ENCODE measurements at places on chromosomes 1 and 21.
A peak's percentile ranks its signal among the peaks of the same experiment; 100 is the strongest.

GRCh38 chr1:152519851-152520250, 5.6 kb downstream of the CRCT1 start:
- DNase-seq = no peak

DNA sequence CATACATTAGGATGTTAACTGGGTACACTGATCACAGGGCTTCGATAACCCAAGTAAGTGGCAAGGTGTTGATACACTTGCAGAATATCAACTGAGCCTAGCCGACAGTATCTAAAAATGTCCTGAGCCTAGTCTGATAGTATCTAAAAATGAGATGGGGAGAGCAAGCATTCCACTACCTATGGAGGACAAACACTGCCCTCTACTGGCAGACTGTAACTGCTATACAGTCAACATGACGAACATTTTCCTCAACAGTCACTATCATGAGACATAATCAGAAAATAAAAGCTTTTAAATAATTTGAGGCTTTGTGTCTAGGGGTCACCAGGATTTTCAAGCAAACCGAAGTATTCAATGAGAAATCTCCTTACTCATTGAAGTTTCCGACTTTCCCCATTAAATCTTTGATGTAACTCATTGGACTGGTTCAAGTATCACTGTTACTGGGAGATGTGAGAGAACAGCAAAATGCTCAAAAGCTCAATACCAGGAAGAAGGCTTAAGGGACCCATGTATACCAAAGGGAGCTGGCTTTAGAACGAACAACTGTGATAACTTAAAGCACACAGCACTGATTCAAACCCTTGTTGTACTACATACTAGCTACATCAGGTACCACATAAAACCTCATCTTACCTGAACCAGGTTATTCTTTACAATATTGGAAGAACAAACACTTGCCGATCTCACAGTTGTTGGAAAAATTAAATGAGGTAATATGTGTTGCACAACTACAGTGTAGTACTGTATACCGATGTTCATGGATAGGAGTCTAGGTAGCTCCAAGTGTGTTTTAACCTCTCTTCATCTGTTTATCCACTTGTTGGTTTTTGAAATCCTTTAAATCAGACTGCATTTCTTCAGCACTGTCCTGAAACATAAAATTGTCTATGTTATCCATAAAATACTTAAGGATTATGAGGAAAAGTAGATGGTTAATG, 31.1 kb upstream of the SLC45A3 start:
- DNase-seq = peak; percentile 75

DNA sequence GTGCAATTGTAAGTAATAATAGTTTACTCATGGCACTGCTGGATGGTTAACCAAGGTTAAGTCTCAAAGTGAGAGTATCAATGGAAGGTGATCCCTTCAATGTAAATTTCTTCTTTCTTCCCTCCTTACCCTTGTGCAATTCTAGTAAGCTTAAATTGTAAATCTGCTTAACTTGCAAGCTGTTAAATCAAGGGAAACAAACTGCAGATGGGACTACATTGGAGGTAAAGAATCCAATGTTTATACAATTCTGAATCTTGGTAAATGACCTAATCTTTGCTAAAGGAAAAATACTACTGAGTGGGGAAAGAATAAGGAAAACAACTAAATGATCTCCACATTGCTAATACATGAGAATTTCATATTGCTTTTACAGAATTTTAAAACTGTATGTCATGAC, 6.7 kb upstream of the CD55 start:
- no peak for DNase-seq

DNA sequence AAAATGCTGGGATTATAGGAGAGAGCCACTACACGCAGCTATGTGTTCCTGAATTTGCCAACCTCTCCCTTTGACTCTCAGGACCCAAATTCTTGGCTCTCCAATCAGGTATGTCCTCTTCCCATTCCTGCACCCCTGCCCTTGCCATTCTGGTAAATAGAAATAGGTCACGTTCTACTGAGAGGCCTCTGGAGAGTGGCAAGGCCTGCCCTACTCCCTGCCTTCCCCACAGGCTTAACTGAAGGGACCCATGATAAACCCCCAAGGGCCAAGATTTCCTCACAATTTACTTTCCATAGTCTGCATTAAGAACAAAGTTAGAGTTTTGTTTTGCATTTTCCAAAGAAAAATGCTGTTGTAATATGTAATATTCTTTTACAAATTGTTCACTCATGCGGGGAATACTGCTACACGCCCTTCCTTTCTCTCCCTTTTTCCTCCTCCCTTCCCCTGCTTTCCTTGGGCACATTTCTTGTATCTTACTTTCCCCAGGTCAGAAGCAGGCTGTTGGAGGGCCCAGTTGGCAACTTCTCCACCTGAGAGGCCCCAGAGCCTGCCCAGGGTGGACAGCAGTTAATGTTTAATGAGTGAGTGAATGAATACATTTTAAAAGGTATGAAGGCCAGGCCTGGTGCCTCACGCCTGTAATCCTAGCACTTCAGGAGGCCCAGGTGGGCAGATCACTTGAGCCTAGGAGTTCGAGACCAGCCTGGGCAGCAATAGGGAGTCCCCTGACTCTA, 33.9 kb upstream of the PUM1 start:
- no peak for DNase-seq

DNA sequence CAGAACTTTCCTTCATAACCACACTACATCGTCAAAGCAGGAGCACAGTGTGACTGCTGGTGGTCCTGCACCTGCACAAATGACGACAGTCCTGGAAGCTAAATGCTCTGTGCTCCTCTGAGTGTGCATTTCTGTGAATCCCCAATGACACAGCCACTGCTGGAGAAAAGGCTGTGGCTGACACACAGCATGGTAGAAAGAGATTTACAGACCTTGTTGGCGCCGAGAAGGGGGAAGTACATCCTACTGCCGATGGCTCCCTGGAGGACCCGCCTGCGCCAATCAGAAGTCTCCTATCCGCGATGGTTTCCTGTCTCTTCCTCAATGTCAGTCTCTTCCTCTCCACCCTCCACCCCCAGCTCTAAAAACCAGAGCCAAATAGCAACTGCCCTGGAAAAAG, 115.4 kb upstream of the RAB4A start:
- DNase-seq = no peak

DNA sequence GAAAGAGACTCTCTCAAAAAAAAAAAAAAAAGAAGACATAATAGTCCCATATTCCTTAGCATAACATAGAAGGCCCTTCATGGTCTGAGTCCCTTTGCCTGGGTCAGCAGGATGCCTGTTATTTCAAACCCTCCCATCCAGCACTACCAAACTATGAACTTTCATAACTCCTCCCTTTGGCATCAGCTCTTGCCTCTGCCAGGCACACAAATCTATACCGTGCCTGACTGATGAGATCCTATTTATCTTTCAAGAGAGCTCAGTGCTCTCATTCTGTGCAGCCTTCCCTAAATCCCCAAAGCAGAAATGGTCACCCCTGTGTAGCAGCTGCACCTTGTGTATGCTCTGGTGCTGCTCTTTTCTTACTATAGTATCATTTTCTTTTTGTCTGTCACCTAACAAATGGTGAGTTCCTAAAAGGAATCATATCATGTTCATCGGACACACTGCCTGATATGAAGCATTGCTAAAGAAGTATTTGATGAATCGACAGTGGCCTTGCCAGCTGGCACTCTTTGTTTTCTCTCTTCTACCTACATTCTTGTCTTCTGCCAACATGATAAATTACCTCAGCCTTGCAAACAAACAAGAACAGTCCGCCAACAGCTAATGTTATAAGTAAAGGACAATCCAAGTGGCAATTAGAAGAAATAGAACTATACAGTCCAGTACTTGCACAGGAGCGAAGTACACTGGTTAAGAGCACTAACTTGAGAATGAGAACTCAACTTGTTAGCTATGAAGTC, 29.9 kb downstream of the FMO4 start:
- no peak for DNase-seq
